Activated T-cell treated with anti-CD3 and anti-CD28 coated beads, Interleukin-2, amount 50 U/mL, for 48 hours (primary cell): ENCODE measurements at places on chromosomes 11 and 22.
A peak's percentile ranks its signal among the peaks of the same experiment; 100 is the strongest.

- DNase-seq: no peak
Observed at GRCh38 chr22:23398701-23399366, 181.3 kb downstream of the IGLL1 start.

DNA sequence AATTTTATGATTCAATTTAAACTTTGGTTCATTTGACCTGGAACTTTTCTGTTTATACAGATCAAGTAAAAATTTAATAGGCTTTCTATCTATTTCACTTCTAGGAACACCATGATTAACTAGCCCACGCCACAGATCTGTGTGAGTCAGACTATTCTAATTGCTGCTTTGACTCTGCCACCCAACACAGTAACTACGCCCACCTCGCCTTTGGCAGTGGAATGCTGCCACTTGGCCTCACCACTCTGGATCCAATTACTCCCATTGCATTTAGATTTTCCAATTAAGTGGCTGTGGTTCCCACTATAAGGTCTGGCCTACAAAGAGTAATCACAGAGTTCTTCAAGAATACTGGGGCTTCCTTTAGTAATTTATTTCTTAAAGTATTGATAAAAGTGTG, 46.6 kb upstream of the LIN7C start:
- no peak for DNase-seq

GRCh38 chr11:25769287-25769686, 562.6 kb upstream of the ANO3 start:
- DNase-seq: no peak

DNA sequence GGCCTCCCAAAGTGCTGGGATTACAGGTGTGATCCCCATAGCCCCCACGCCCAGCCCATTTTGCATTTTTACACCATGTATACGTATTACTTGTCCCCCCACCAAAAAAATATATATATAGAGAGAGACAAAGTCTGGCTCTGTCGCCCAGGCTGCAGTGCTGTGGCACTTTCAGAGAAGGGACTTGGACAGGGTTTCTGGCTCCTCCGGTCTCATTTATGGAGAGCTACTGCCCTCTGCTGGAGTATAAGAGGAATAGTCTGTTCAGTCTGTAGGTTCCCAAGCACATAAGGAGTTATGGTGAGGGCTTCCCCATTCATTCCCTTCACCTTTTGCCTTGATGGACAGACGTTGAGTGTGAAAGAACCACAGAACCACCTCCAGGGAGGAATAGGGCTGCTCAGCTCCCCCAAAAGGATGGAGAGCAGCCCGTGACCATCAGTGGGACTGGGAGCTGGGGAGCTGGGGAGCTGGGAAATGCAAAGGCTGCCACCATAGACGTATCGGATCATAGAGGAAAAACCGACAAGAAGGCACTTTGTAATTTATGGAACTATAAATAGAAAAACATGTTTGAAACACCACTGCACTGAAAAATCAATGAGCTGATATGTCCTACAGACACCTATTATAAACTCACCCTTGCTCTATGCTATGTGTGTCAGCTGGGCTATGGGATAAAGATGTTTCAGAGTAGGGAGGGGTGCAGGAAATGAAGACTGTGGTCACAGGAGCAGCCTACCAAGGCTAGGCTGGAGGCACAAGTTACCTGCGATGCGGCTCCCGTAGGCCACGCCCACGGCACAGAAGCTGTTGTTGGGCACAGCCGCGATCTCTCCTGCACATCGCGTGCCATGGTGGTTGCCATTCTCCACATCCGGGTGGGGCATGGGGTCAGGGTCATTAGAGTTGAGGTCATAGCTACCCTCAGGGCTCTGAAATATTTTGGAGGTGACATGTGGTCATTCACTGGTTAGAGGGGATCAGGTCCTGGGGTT, 5.2 kb downstream of the PCSK7 start:
- peak; percentile 44 for DNase-seq

GRCh38 chr11:99814021-99814420, 793.3 kb downstream of the CNTN5 start:
- DNase-seq: no peak

GRCh38 chr11:131303611-131304119, 66.8 kb upstream of the NTM start:
- DNase-seq: no peak

DNA sequence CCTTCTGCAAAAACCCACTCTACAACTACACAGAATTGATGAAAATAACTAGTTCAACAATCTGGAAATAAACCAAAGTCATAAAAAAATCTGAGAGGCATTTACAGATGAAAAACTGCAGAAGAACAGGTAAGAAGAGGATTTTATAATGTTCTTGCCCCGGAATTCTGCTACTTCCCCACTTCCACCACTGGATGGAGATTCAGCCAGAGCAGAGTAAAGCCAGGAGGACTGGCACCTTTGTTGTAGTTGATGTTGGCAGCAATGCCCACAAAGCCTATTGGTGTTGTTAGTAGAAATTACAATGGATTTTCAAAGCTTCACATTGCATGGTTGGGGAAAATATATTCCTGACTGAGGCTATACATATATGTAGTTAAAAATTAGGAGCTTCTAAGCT, 640.2 kb downstream of the LRRC4C start:
- no peak for DNase-seq

GRCh38 chr11:65471447-65471891, 27.4 kb upstream of the MALAT1 start:
- DNase-seq: peak; percentile 53

- DNase-seq: no peak
Observed at GRCh38 chr11:1040428-1041148, 4.1 kb upstream of the MUC6 start.

DNA sequence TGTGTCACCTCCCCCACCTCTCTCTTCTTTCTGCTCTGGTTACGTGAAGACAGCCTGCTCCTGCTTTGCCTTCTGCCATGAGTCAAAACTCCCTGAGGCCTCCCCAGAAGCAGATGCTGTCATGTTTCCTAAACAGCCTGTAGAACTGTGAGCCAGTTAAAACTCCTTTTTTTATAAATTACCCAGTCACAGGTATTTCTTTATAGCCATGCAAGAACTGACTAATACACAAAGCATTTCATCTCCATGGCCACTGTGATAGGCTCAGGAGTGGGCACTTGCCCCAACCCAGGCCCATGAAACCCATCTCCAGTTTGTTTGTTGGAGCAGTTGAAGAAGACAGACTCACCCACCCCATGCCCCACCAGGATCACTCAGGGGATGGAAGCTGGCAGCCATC, 253.3 kb upstream of the ISX start:
- no peak for DNase-seq

- no peak for DNase-seq
Observed at GRCh38 chr11:11579012-11579988, 42.5 kb downstream of the GALNT18 start.
